ENCODE measurements at places on chromosomes 1 and 21.

GRCh38 chr1:54136269-54136896 is 16.4 kb downstream of the CDCP2 start:
- DNase-seq: no peak

- DNase-seq: no peak
Observed at GRCh38 chr1:230463760-230464159, 37.6 kb upstream of the PGBD5 start.

- DNase-seq: no peak
Observed at GRCh38 chr1:186275822-186276221, 99.2 kb downstream of the TPR start.

GRCh38 chr1:10160173-10160572 is 50.2 kb upstream of the KIF1B start:
- DNase-seq: no peak

DNA sequence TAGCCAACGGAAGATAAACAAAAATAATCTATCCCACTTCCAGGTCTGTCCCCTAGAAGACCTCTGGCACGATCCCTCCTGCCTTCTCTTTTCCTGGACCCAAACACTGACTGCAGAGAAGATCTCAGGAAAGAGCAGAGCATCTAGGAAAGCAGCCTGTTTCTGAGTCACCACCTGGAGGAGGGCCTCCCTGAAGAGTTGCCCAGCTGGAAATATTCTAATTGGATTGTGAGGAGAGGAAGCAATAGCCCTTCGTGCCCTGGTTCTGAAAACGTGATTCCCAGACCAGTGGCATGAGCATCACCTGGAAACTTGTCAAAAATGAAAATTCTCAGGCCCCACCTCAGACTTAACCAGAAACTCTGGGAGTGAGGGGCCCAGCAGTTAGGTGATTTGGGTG is 411.1 kb downstream of the SETD4 start:
- DNase-seq: no peak

- DNase-seq: no peak
Observed at GRCh38 chr1:242187816-242188215, 188.9 kb upstream of the MAP1LC3C start.

- DNase-seq: no peak
Observed at GRCh38 chr1:111990026-111990877, 784 bp upstream of the KCND3 start.

DNA sequence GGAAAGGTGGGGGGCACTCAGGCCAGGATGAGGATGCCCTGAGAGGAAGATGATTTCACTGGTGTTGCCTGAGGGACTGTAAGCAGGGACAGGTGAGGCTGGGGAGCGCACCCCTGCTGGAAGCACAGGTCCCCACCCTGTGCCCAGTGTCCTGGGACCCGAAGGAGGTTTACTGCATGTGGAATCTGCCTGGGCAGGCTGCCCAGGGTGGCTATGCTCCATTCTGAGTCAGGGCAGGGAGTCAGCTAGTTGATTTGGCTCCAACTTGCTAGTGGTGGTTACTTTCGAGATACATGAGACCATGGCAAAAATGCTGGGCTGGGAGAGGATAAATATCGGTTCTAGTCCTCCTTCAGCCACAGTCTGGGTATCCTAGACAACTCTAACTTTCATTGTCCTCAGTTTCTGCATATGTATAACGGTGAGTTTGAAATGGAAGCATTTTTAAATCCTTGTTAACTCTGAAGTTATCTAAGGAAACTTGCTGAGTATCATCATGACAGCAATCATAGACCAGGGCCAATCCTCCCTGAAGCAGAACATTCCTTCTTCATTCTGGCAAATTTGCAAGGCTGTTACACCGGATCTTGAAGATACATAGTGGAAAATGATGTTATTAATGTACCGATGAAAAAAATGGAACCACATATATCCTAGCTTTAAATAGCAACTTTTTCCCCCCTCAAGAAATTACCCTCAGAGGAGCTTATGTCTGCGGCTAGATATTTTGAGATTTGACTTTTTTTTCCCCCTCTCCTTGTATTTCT is 7.7 kb downstream of the TLR5 start:
- peak; percentile 44 for DNase-seq

All from epithelial cell of prostate (primary cell).